ENCODE measurements at places on chromosomes 11 and 22.
A peak's percentile ranks its signal among the peaks of the same experiment; 100 is the strongest.

GRCh38 chr22:37533995-37534394, 14.8 kb upstream of the CARD10 start:
- DNase-seq, result no peak

DNA sequence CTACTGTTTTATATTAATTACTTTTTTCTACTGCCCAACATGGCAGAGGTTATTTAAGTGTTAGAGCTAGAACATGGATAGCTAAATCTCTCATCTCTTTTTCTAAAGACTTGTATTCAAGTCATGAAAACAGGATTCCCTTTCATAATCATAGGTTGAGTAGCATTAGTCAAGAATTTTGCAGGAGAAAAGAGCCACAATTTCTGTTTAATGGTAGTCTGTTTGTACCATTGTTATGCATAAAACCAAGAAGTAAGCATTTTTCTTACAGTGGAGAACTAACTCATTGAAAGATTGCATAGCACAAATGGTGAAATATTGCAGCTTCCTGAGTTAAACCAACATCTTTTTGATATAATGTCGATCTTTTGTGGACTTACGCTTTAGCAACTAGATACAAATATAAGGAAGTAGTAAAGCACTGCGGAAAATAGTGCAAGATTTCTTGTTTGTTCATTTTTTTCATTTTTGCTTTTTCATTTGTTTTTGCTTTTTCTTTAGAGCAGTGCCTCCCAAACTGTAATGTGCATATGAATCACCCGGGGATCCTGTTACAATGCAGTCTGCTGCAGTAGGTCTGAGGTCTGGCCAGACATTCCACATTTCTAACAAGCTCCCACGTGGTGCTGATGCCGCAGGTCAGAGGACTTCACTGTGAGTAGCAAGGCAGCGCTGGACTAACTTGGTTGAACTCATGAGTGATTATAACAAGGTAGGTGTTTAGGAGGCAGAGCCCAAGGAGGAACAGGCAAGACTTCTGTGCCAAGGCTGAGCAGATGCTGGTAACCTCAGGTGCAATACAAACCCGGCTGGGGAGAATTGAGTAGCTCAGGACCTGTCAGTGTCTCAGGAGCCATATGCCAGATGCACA, 4.6 kb downstream of the ETS1 start:
- no peak for DNase-seq

DNA sequence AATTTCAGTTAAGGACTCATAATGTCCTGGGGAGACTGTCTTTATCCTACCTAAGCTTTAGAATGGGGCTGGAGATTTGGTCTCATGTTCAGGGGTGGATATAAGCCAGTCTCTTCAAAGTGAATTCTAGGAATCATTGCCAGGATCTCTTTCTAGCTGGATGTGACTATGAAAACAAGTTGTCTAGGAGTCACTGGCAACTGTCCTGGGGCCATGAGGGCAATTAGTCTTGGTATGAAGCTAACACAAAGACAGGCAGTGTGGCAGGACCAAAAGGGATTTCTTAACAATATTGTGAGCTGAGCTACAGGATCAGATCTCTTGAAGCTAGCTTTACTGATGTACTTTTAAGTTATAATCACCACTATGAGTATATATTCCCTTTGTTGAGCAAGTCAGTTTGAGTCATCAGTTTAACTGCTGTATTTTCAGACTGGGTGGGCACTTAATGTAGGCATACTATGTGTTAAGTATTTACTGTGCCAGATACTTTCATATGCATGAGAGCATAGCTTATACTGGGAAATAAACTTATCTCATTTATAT, 390.0 kb upstream of the CCDC90B start:
- DNase-seq, result no peak

DNA sequence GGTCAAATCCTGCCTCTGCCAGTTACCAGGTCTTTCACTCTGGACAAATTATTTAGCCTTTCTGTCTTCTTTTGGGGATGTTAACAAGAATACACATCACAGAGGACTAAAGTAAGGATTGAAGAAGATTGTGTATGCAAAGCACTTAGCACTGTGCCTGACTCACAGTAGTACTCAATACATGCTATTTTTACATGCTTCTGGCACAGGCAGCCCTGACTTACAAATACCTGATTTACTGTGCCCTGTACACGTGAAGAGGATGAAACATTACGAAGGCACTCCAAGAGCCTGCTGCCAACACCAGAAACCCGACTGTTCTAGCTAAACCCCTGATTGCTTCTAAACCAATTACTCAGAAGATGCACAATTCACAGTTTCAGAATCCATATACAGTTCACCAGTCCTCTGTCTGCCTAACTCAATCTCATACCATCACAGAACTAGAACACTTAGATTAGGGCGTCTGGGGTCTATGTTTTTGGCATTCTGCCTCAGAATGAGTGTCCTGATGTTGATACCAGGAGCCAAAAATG, 300.9 kb upstream of the DDI1 start:
- no peak for DNase-seq

DNA sequence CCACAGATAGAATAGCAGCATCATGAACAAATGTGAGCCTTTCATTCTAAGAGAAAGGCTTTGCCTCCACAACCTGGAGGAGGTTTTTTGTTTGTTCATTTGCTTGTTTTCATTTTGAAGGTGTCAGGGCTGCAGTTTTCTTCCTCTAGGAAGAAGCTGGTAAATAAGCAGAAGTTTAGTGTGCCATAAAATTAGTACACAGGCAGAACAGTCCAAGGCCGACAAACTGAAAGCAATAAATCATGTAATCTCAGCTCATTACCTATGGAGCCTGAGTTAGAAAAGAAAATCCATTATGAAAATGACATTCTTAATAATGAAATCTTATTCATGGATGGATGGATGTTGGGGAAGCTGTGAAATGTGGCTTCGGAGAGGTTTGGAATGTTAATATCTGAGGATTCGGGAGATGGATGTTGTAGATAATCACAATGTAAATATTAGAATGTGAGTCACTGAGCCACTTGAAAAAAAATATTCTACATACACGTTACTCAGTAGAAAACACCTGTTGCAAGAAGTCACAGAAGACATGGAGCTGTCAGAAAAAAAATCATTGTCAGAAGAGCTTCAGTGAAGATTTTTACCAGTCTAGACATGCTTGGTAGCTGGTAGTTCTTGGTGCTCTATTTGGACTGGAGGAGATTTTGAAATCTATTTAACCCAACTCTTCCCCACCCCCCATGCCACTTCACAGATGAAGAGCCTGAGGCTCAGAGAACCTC, 15.0 kb upstream of the ZDHHC13 start:
- no peak for DNase-seq

GRCh38 chr22:42243802-42244060, 26.7 kb downstream of the TCF20 start:
- no peak for DNase-seq

DNA sequence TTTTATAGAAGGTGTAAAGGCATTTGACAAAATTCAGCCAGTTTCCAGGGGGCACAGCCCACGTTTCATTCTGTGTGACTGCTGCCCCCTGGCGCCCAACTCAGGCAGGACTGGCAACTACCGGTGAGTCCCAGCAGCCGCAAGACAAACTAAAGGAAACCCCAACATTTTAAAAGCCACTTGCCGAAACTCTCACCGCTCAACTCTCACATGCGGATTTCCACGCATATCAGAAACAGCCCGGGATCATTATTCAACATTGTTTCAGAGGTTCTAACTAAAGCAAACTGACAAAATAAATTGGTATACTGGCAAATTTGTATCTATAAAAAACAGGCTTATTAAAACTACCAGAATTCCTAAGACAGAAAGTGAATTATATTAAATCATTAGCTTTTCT, 48.2 kb downstream of the MORC2 start:
- no peak for DNase-seq

- DNase-seq, result no peak
Observed at GRCh38 chr11:57405271-57405860, 14.9 kb upstream of the PRG2 start.

DNA sequence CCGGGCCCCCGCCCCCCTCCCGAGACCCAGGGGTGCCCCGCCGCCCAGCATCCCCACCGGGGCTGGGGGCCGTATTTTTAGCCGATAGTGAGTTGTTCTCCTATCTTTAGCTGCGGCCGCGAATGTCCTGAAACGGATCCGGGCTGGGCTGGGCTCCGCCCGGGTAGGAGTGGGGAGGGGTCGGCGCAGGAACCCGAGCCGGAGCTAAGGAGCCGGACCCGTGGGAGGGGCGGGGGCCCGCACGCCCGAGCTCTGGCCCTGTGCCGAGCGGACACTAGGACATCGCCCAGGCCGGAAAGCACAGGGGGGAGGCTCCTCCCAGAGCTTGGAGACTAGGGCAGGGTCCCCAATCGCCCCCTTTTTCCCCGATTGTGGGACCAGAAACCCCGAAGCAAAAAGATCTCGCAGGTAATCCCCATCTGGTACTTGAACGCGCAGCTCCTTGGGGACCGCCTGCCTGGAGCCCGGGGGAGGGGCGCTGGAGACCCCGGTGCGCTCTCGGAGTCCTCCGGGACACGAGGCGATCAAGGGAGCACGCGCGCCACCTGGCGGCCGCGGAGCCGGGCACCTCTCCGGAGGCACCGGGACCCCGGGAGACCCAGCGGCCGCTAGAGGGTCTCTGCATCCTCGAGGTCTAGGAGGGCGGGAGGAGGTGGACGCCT, 669 bp downstream of the CDC42EP2 start:
- no peak for DNase-seq

- DNase-seq, result no peak
Observed at GRCh38 chr11:129703846-129704245, 111.8 kb upstream of the TMEM45B start.

GRCh38 chr11:120917559-120918239, 106.2 kb upstream of the TBCEL start:
- DNase-seq, result no peak

DNA sequence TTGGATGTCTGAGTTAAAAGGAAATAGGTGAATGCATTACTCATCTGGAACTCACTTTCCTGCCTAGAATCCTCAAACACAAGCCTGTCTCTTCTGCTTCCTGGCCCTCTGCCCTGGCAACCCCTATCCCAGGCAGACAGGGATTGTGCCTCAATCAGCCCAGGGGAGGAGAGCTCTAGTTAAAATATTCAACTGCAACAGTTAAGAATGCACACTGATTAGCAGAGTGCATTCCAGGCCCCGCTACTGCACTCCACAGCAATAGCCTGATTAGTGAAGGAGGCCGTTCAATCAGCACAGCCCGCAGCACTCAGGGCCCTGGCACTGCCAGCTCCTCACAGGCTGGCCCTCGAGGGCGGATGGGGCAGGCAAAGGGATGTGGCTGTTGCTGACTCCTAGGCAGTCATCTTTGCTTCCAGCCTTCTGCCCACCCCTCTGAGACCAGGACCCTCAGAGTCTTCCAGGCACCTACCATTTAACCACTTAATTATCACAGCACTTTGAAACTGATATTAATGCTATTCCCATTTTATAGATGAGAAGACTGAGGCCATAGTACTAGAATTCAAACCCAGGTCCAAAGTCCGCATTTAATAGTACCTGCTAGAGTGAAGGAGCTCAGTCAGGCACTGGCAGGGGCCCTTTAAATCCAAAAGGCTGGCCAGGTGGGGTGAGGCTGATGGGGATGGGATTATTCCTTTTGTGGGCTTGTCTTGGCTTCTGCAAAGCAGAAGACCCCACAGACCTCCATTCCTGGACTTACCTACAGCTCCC, 435.3 kb downstream of the SOX6 start:
- no peak for DNase-seq

- DNase-seq, result peak; percentile 58
Observed at GRCh38 chr22:37581504-37581903, 1.6 kb upstream of the LGALS2 start.

DNA sequence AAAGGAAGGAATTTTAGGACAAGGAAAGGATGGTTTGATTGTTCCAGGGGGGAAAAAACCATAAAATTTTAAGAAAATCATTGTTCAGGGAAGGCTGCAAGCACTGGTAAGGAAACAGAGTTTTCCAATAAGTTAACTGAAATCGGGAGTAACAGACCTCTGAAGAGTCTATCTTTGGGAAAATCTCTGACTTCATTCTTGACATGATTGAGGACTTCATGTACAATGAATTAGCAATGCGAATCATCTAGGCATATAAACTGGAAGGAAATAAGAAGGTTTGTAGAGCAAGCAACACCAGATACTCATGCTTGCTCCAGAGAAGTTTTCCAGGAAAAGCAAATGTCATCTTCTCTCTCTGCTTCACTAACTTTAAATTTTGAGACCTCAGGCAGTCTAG, 18.5 kb downstream of the APLP2 start:
- DNase-seq, result no peak

DNA sequence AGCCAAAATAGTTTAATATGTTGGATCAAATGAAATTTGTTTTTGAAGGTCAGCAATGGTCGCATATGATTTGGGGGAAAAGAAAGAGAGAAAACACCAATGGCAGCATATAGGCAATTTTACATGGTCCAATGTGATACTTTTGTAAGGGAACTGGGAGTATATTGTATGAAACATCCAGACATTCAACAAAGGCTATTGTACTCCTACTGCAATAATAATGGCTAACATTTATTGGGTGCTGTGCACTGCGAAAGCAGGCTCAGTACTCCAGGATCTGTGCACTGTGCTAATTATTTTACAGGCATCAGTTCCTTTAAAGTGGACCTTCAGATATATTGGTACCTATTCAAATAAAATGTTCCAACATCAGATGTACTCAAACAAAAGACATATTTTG, 5.9 kb upstream of the OR10V1 start:
- no peak for DNase-seq

GRCh38 chr22:41968601-41969000, 642 bp upstream of the SEPTIN3 start:
- DNase-seq, result no peak

GRCh38 chr11:81432333-81432732, 1301.3 kb downstream of the FAM181B start:
- DNase-seq, result no peak

All from cerebellar nuclear complex (tissue), 1 donor.